ENCODE measurements at places on chromosomes 2 and 18.

DNA sequence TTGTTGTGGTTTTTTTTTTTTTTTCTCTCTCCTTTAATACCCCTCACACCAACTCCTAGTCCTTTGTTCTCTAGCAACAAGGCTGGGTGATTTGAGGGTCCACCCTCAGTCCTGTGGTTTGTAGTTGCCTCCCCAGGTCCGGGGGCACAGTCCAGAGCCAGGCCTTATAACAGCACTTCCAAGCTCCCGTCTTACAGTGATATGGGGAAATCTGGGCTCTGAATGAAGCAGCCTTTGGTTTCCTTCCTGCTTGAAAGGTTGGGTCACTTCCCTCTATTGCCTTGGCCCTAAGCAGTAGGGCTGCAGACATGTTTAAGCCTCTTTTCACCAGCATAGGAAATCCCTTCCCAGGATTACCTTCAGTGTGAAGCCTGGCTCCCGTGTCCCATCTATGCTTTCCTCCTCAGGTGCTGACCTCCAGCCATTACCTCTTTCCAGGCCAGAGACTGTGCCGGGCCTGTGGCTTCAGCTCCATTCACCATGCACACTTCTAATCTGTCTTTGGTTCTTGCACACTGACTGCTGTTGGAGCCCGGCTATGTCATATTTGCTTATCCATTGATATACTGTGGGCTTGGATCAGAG lies 21.2 kb upstream of the NTSR2 start:
- no peak for DNase-seq

- DNase-seq, result no peak
Measured at GRCh38 chr2:42094114-42094513, 46.3 kb downstream of the PKDCC start.

GRCh38 chr18:70074116-70074515 lies 126.4 kb upstream of the CD226 start:
- DNase-seq, result no peak

GRCh38 chr2:156883804-156884203 lies 373.7 kb upstream of the GALNT5 start:
- DNase-seq, result peak; percentile 51

All from NCI-H226 (cell line).